ENCODE measurements at places on chromosomes 13 and 19.

GRCh38 chr13:80945328-80945727 lies 604.4 kb upstream of the SPRY2 start:
- no peak for DNase-seq

- DNase-seq = no peak
Observed at GRCh38 chr13:109938255-109938936, 152.0 kb upstream of the IRS2 start.

- DNase-seq = no peak
Observed at GRCh38 chr19:20444202-20444885, 121.2 kb downstream of the ZNF737 start.

DNA sequence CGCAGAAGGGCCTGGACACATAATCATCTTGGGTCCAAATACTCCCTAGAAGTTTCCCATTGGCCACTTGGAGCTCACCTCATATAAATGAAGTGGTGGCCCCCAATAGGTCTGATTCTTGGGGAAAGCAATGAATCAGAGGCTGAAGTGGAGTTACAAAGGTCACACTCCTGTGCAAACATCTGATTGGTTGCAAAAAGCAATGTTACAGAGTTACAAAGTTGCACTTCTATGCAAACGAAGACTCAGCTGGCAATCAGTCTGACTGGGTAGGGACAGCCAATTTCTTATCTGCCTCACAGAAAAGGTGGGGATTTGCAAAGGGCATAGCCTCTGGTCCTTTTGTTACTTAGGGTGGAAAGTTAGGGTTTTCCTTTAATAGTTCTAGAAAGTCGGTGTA lies 1.8 kb upstream of the GPR180 start:
- no peak for DNase-seq

DNA sequence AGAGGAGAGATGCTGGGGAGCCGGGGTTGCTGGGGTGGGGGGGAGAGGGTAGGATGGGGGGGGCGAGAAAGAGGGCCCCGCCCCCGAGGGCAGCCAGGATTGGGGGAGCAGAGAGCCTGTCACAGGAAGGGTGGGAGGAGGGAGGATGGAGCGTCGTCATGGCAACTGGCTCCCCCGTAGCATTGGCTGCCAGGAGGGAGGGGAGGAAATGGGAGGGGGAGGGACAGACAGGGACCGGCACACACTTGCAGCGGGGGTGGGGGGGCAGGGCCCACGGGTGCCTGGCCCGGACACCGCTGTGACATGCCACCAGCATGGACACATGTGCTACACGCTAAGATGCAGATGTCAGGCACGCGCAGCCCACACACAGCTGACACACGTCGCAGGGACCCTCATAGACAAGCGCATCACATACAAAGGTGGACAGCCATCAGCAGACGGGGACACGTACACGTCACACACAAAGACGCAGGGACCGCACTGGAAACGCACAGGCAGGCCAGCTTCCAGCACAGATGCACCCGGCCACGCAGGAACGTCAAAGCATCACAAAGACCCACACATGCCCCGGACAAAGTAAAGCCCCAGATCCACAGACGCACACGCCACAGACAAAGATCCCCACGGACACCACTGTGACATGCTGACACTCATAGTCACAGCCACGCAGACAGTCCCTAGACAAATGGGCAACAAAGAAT lies at the start of gene LMTK3:
Gene LMTK3, minus strand, starts transcription at position 36 of the 704 bp plus-strand sequence. CDS start 259 bp downstream, outside the sequence.
- DNase-seq = peak; percentile 70

DNA sequence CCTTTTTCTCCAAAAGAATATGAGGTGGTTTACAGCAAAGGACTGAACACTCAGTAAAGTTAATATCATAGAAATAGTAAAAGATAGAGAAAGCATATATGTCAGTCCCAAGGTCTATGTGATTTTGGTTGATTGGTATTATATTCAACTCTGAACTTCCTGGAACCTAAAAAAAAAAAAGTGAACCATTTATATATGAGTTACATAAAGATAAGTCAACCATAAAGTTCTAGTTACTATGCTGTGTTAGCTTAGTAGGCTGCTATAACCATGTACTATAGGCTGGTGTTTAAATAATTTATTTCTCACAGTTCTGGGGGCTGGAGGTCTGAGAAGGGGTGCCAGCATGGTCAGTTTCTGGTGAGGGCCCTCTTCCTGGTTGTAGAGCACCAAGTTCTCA lies 475.6 kb downstream of the KLF12 start:
- no peak for DNase-seq

GRCh38 chr13:47484548-47484947 lies 516.5 kb downstream of the SUCLA2 start:
- DNase-seq = no peak

- no peak for DNase-seq
Observed at GRCh38 chr13:36084131-36084530, 47.1 kb downstream of the DCLK1 start.

DNA sequence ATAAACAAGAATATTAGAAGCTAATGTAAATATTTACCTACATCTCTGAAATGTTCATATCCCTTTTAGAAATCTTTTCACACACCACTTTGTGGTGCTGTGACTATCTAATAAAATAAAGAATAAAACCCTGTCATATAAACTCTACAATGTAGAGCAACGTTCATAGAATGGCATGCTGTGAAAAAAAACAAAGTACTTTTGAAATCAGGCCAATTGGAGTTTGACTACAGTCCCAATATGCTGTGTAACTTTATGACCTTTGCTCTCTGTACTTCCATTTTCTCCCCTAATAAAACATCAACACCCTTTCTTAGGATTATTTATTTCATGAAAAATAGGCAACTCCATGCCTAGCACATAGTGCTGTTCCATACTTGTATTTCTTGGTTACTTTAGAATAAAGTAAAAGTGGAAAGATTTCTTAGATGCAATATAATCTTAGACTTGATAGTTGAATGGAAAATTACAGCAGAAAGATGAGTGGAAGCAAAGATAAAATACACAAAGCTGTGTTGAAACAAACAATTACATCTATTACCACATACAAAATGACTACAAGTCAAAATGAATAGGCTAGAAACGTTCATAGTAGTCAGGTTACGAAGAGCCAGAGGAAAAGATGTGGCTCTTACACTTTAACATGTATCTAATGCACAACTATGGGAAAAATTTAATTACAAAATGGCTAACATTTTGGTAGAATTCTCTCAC lies 613.2 kb upstream of the SLITRK5 start:
- DNase-seq = no peak

DNA sequence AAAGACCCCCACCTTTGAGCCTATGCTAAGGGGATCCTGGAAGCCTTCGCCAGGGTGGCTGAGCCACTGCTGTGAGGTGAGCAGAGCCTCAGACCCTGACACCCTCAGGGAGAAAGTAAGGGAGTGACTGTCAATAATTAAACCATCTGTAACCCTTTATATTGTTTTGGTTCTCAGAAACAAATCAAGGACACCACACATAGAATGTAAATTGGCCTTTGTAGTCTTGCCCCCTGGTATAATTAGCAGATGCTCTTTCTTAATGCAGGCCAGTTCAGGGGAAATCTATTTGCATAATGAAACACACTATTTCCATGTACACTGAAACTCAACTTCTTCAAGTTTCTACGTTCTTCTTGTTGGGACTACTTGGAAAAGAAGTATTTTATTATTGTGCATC lies 127.7 kb upstream of the EDNRB start:
- no peak for DNase-seq

GRCh38 chr19:35024095-35024494 lies 6.2 kb upstream of the SCN1B start:
- DNase-seq = no peak

GRCh38 chr19:18286973-18287635 lies 5.7 kb upstream of the JUND start:
- no peak for DNase-seq

- no peak for DNase-seq
Observed at GRCh38 chr19:38184815-38185214, 39.2 kb downstream of the DPF1 start.

GRCh38 chr19:47569331-47569730 lies 3.6 kb downstream of the ZNF541 start:
- no peak for DNase-seq

DNA sequence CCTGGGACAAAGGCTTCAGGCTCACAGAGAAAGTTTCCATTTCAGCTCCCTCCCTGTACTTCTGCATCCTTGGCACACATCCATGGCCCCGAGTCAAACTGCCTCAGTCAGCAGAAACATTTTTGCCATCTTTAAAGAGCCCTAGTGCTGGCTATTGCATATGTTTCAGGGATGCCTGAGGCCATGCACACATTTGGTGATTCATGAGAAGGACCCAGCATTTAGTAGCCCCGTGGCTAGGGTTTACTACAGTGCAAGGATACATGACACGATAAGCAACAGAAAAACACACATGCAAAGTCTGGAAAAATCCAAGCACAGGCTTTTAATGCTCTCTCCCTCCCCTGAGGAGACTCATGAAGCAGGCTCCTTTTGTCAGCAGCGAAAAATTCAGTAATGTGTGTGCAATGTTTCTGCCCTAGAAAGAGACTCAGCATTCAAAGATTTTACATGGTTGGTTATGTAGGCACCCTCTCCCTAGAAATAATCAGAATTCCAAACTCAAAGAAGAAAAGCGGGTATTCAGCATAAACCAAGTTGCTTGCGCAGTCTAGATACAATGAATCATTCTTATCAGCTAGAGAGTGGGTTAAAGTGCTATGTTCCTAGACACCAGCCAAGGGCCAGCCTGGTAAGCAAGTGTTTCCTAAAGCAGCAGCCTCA lies 17.6 kb downstream of the ACOD1 start:
- DNase-seq = no peak

DNA sequence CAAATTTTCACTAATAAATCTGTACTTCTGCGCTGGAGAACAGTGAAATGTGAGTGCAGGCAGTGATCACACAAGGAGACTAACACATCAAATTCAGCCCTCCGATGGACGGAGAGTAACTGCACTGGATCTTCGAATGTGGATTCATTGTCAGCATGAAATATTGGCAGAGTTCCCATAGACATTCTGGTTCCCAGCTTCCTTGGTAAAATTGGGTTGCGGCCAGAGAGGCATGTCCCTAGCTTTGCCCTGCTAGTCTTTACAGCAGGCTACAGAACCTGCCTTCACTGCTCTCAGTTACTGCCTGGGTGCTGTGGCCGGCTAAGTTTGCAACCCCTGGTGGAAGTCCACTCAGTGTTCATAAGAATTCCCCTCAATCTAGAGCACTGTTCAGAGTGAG lies 32.3 kb upstream of the UQCRFS1 start:
- DNase-seq = no peak

DNA sequence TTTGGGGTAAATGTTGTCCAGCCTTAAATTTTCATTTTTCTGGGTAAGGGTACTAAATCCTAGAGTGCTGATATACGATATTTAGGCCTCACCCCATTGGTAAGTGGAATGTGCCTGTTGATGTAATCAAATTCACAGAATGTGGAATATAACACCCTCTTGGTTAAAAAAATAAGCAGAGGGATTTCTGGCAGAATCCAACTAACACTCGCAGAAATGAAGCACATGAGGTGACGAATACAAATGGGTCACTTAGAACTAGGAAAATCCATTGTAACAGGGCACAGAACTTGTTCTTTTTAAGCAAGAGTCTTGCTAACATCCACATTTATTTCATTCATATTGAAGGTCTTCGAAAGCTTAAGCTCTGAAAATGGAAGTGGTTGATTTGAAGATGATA lies 320.3 kb downstream of the SHISA2 start:
- no peak for DNase-seq

DNA sequence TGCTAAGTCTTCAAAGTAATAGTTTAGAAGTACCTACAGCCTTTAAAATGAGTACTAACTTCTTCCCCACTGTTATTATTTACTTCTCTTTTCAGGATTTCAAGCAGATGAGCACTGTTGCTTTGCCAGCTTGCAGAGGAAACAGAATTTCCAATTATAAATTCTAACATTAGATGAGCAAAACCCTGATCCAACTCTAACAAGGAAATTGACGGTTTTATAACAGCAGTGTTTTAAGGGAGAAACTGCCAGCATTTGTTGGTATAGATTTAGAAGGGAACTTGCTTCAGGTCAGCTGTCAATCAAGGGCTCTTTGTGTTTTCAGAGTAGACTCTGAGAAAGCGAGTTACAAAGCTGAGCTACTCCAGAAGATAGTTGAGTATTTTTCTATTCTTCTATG lies 120.5 kb downstream of the RAP2A start:
- DNase-seq = no peak

DNA sequence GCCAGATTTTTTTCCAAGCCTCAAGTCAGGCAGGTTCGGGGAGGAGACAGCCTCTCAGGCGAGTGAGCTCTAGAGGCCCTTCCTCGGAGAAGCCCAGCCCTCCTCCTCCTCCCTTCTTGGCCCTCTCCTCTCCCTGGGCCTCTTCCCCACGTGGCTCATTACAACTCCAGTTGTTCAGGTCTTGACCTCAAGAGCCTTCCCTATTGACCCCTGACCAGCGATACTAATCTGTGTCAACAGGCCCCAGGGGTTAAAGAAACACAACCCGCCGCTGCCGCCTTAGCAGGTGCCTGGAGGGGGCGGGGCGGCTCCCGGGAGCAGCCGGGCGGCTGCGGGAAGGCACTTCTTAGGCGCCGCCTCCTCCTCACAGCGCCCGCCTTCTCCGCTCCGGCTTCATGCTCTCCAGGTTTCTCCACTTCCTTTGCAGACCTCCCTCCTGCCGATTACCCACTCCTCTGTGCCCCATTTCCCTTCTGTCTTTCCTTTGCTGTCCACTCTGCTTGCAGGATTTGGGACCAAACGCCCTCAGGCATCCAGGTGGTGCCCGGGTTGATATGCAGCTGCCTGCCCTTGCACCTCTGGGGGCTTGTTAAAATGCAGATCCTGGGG lies 51.0 kb downstream of the LYL1 start:
- peak; percentile 86 for DNase-seq

DNA sequence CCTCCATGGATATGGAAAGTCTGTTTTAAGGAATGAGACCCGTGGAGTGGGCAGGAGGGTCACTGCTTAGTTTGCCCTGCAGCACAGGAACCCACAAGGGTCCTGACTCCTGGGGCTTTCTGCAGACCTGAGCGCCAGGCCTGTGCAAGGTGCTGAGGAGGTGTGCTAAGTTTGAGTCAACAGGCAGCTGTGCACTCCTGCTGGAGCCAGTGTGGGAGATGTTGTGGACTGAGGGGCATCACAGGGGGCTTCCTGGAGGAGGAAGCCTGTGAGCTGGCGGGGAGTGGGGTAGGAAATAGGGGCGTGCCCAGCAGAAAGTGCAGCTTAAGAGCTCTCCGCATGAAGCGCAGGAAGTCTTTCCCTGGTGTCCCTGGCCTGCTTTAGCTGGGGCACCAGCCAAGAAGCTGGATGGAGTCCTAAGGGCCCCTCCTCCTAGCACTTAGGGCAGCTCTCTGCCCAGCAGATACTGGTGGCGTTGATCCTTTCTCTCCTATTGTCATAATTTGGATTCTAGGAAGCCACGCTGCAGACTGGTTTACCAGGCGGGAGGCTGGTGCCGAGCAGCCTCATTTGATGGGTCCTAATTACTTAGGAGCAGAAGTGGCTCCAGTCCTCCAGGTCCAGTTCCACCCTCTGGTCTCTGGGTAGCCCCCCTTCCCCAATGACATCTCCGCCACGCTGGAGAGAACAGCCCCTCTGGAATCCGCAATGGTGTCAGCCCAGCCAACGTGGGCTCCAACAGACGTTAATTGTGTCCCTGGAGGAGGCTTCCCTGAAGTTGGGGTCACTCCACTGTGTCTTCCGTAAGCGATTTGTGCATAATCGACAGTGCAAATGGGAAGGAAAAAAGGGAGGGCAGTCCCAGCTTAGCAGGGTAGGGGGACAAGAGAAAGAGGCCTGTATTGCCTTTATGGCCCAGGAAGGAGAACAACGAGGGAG lies 309.2 kb downstream of the ZNF536 start:
- no peak for DNase-seq

- DNase-seq = no peak
Observed at GRCh38 chr19:23946569-23946968, 31.9 kb downstream of the ZNF726 start.

All from D341Med (cell line).